Effector memory CD8-positive, alpha-beta T cell (primary cell): ENCODE measurements at places on chromosomes 16 and 17.

DNA sequence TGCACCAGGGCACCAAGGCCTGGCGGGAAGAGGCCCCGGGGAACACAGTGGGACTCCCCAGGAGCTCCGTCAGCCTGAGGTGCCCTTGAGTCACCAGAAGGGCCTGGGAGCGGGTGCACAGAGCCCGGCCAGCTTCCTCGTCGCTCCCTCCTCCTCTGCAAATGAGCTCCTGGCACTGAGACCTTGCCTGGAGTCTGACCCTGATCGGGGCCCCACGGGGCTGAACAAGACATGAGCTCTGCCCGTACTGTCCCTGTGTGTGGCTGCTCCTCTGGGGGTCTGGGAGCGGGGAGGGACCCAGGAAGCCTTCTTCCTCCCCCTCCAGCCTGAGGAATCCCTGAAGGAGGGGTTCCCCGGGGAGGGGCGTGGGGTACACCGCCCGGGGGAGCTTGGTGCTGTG is 36.4 kb upstream of the SSTR5 start:
- DNase-seq = no peak

GRCh38 chr16:4097826-4098240 is 18.4 kb downstream of the ADCY9 start:
- DNase-seq = no peak

GRCh38 chr17:13129356-13129755 is 111.5 kb upstream of the ELAC2 start:
- DNase-seq = no peak

DNA sequence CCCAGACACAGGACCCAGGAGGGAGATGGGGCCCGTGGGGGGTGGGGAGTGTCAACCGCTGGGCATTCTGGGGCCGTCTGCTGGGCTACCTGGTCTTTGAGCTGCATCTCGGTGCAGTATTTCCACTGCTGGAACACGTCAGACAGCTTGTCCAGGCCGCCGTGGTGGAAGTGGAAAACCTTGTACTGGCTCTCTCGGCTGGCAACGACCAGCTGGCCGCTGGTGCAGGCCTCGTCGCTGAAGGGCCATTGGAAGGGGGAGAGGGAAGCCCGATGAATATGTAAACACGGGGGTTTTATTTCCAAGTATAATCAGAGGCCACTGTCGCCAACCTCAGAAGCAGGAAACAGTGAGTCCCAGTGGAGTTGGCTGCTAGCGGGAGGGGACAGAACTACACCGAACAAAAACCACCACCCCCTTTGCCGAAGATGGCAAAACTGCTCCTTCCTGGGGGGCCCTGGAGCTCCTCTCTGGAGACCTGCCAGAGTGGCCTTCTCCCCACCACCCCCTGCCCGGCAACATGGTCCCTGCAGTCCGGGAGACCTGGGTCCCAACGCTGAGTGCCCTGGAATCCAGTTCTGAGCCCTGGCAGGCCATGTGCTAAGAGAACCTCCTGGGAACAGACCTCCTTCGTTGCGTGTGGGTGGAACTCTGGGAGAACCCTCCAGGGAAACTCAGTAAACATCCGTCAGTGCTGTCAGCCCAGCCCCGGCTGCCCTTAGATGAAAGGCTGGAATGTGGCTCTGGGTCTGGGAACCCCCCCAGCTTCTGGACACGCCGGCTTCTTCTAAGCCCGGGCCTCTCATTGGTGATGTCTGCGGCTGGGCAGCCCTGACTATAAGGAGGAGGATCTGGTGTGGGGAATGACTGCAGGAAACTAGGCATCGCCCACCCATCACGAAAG is 84.1 kb downstream of the TBC1D16 start:
- DNase-seq = no peak

DNA sequence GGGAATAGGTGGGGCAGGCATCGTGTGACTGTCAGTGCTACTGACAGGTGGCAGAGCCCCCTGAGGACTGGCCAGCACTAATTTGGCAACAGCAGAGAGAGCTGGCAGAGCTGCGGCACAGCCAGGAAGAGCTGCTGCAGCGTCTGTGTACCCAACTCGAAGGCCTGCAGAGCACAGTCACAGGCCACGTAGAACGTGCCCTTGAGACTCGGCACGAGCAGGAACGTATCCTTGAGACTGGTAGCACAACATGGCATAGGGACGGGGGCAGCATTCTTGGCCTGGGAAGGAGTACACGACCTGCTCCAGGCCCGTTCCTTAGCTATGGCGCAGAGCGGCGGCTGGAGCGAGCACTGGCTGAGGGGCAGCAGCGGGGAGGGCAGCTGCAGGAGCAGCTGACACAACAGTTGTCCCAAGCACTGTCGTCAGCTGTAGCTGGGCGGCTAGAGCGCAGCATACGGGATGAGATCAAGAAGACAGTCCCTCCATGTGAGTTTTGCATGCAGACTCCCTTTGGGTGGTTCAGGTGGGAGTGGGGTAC is 3.0 kb upstream of the NRN1L start:
- DNase-seq = no peak

DNA sequence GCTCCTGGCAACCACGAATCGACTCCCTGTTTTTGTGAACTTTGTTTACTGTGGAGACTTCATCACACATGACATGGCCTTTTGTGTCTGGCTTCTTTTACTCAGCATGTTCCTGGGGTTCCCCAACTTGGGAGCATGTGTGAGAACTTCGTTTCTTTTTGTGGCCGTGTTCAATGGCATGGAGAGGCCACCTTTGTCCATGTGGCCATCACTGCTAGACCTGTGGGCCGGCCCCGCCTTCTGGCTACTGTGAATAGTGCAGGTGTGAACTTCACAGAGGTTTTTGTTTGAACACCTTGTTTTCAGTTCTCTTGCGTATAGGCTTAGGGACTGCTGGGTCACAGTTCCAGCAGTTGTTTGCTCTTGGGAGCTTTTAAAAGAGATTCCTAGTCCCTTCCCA is 5.7 kb upstream of the SLC38A8 start:
- DNase-seq = no peak

DNA sequence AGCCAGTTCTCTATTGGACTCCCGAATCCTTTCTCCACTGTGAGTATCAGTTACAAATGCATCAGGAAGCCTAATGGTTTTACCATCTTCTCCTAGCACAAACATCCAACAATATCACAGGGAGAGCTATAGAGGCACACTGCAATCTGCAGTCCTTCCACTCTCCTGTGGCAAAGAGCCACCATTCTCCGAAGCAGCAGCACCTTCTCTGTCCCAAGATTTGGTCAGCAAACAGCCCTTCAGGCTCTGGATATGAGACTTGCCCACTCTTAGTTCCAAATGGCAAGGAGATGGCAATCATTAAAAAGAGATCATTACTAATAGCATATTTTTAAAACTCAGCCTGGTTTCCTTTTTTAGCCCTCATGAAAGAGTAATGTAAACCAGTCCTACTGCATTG is 223.4 kb downstream of the HS3ST3A1 start:
- DNase-seq = no peak

DNA sequence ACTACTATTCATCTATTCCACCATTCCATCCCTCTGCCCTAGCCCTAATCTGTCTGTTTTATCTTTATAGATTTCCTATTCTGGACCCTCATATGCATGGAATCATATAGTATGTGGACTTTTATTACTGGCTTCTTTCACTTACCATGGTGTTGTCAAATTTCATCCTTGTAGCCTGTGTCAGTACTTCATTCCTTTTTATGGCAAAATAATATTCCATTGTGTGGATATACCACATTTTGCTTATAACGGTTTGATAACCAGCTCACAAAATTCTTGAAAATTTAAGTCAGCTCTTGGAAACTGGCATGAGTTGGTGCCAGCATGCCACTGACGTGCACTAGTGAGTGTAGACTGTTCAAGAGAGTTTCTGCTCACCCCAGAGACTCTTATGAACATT is 30.3 kb upstream of the MRC2 start:
- no peak for DNase-seq

DNA sequence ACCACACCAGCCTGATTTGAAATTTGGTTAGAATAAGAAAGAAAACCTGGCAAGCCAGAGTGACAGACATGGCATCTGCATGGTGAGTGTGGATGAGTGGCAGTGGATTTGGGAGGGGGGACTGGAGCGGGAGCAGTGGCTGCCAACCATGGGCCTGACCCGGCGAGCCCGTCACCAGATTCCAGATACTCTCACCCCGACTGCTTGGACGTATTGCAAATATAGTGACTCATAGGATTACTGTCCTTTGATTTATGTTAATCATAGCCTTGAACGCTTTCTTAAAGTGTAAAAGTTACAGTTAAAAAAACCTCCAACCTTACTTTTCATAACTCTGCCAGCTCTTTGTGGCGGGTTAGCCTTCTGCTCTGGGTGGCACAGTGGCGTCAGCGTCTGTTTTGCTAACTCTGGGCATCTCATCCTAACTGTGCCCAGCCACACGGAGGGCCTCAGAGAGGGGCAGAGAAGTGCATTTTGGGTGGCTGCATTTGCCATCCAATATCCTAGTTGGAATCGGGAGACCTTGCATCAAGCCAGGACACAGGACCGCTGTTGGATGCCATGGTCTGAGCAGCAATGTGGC is 26.8 kb upstream of the FOXK2 start:
- no peak for DNase-seq

- DNase-seq = no peak
Measured at GRCh38 chr17:35866341-35866950, 2.2 kb downstream of the HEATR9 start.

GRCh38 chr17:41118721-41119120 is 548 bp upstream of the KRTAP4-11 start:
- no peak for DNase-seq

- no peak for DNase-seq
Measured at GRCh38 chr16:85474621-85475217, 138.4 kb upstream of the GSE1 start.

- DNase-seq = no peak
Measured at GRCh38 chr16:57411362-57411976, 6.9 kb downstream of the CCL17 start.

GRCh38 chr16:80347002-80347401 is 193.8 kb upstream of the DYNLRB2 start:
- DNase-seq = no peak

- no peak for DNase-seq
Measured at GRCh38 chr17:41800601-41801373, 11.0 kb downstream of the P3H4 start.

- no peak for DNase-seq
Measured at GRCh38 chr17:4006165-4006589, 41.9 kb upstream of the ATP2A3 start.

GRCh38 chr16:14070877-14071575 is at the start of gene MRTFB:
TSS of gene MRTFB (plus strand) at chr16:14071319. CDS start at chr16:14140607, 69,288 bp downstream.
- DNase-seq = peak; percentile 76

DNA sequence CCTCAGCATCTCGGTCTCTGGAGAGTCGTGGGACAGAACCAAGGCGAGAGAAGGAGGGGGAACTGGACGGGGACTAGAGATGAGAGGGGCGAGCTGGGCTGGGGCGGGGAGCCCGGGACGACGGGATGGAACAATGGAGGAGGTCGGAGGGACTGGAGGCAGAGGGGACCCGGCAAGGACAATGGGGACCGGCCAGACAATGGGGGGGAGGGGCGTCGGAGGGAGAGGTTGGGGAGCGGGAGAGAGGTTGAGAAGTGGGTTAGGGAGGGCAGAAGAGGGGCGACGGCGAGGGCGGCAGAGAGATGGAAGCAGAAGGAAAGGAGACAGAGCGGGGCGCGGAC is 719 bp downstream of the NGFR start:
- peak; percentile 12 for DNase-seq

- no peak for DNase-seq
Measured at GRCh38 chr16:85090873-85091521, 21.3 kb downstream of the CIBAR2 start.

GRCh38 chr17:59897090-59897489 is 4.2 kb downstream of the RPS6KB1 start:
- no peak for DNase-seq

GRCh38 chr17:4721203-4722135 is 9.8 kb upstream of the MED11 start:
- DNase-seq = peak; percentile 33

- no peak for DNase-seq
Measured at GRCh38 chr17:3914312-3914670, 2.0 kb downstream of the P2RX1 start.

- DNase-seq = no peak
Measured at GRCh38 chr16:57186872-57187854, 1.0 kb downstream of the RSPRY1 start.

GRCh38 chr16:68596266-68596665 is 48.8 kb upstream of the CDH3 start:
- DNase-seq = no peak

GRCh38 chr16:85754413-85754812 is 3.5 kb upstream of the C16orf74 start:
- no peak for DNase-seq

- no peak for DNase-seq
Measured at GRCh38 chr16:83952587-83952939, 477 bp upstream of the OSGIN1 start.

GRCh38 chr17:74457146-74457819 is 9.2 kb upstream of the CD300A start:
- DNase-seq = peak; percentile 69

GRCh38 chr17:50356892-50357510 is 11.1 kb downstream of the XYLT2 start:
- DNase-seq = no peak

- no peak for DNase-seq
Measured at GRCh38 chr17:1270210-1271029, at the start of gene BHLHA9. TSS of gene BHLHA9 (plus strand) at chr17:1270444. CDS start at chr17:1270564, 120 bp downstream.

- no peak for DNase-seq
Measured at GRCh38 chr17:57666201-57666870, 78.8 kb downstream of the CCDC182 start.

DNA sequence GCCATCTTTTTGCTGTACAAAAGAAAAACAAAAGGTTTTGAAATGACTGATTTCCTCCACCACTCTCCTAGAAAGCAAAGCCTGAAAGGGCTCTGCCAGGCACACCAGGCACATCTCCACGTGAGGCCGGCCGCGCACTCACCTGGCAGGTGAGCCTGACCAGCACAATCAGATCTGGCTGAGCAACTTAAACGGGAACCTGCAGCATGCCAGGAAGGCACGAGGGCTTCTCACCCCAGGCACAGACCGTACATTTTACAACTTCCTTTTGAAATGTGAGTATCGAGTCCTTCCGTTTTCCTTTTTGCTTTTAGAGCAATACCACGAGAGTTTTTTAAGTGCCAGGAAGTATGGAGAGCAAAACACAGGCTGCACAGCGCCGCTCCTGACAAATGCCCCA is 22.5 kb downstream of the SLC38A10 start:
- no peak for DNase-seq

GRCh38 chr17:38867968-38868816 is 1.7 kb upstream of the LASP1 start:
- no peak for DNase-seq

GRCh38 chr16:11677451-11677951 is 9.2 kb downstream of the SNN start:
- DNase-seq = no peak
